Choroid plexus epithelial cell (primary cell): ENCODE measurements at places on chromosomes 4 and X.
A peak's percentile ranks its signal among the peaks of the same experiment; 100 is the strongest.

DNA sequence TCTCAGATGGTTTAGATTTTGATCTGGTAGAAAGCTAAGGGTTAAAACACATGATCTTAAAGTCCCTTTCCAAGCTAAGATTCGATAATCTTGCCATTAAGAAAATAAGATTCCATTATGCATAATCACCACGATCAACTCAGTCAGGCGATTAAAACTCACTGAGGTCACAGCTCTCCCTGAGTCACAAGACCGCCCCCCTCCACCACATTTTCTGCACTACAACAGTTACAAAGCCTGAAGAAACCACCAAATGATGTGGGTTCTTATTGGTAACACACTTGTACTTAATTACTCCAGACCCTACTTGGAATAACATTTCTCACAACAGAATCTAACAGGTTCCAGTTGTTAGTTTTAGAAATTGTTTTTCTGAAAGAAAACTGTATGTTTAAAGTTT, 62.8 kb downstream of the SH3KBP1 start:
- DNase-seq: peak; percentile 53

DNA sequence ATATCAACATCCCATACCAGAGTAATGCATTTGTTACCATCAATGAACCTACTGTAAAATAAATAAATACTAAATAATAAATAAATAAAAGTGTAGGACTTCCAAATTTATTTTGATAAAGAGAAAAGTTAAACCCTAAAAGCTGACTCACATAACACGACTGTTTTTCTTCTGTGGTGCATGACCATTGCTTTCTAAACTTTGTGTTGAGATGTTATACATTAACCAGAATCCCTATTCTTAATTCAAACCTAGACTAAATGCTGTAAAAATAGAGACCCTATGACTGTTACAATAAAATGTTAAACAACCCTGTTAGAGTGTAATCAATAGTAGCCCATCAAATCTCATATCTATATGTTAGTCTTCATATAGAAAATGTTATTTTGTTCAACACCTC, 20.9 kb upstream of the PRMT9 start:
- DNase-seq: no peak

- DNase-seq: no peak
Observed at GRCh38 chr4:176539091-176539784, 219.5 kb downstream of the SPCS3 start.

GRCh38 chr4:36493251-36493650, 211.8 kb downstream of the DTHD1 start:
- DNase-seq: no peak

- DNase-seq: no peak
Observed at GRCh38 chrX:2955281-2955680, 26.1 kb upstream of the ARSD start.

GRCh38 chrX:23953908-23954269, 46.1 kb downstream of the CXorf58 start:
- DNase-seq: no peak

DNA sequence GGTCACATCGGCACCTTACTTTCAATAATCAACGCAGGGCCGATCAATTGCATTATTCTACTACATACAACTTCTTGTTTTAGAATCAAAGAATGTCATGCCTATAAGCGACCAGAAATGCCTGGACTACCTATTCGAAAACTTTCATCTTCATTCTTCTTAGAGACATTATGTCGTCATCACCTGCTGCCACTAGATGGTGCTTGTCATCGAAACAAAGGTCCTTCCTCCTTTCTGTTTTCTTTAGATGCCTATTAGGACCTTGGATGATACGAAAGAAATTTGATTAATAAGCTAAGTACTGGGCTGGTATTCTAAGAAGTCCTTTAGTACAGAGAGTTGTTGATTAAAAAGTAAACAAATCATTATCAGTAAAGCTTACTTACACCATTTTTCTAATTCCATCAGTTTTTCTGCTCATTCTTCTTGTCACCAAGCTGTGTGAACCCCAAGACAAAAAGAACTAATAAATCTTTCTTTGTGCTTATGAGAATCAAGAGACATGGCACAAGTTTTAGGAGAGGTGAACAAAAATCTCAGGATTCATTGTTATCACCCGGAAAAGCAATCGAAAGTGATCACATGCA, 154.5 kb upstream of the SLC4A4 start:
- DNase-seq: peak; percentile 62
